ENCODE measurements at places on chromosomes 6 and 20.

DNA sequence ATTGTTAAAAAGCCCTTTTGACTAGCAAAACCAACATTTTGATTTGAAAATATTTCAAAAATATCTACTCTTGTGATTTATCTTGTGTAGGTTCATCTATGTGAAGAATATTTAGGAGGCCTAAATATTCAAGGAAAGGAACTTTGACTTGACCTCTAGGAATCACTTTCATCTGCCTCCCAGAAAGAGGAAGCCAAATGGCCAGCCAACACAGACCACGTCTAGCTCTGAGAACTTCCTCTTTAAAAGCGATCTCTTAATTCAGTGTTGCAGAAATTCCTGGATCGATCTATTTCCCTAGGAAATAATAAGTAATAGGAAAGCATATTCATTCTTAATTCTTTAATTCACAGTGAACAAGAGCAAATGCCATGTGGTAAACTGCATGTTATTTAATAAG is 9.6 kb upstream of the MOXD1 start:
- no peak for DNase-seq

GRCh38 chr20:17589161-17589834 is 19.4 kb downstream of the DSTN start:
- DNase-seq, result no peak

- no peak for DNase-seq
Measured at GRCh38 chr6:16374461-16375200, 136.2 kb downstream of the GMPR start.

GRCh38 chr6:87860902-87861301 is 158.9 kb upstream of the AKIRIN2 start:
- DNase-seq, result no peak

DNA sequence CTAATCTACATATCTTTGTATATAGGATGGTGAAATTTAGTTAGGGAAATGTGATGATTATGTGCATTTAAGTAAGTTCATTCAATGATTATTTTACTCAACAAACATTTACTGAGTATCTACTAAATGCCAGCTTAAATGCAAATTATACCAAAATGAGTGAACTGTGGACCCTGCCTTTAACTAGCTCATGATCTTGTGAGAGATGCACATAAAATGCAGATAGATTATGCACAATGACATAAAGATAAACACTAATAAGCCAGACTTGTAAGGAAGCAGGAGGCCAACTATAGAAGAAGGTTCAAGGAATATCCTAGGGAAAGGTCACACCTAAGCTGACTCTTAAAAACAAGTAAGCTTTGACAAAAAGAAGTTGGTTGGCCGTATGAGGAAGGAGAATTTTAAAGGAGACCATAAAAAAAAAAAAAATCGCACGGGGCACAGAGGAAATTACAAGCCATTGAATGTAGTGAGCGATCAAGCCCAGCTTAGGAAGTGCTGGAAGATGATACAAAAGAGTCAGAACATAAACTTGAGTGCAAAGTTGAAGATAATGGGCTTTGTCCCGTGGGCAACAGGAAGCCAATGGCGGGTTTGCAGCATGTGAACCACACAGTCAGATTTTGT is 107.9 kb downstream of the NRSN1 start:
- no peak for DNase-seq

- no peak for DNase-seq
Measured at GRCh38 chr20:1267161-1267560, 1.1 kb downstream of the SNPH start.

DNA sequence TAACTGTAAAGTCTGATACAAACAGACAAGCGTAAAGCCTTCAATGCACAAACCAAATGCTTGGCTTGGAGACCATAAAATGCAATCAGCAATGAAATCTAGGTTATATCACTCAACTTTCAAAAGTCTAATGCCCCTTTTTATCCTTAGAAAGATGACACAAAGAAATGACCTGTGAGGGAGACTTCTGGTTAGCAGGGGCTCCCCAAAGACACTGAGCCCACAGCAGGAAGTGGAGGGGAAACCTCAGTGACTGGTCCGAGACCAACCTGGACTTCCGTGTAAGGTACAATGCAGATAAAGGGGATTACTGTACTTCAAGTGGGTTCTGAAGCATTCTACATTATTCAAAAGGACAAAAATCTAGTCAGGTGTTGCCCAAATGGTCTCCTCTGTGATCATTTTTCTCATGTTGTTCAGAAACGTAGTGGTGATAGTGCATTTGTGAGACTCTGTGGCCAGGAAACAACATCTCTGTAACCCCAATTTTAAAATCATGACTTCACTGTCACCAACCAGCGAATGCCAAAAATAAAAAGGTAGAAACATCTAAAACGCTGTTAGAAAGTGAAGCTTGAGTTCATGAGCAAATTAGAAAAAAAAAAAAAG is 88.2 kb downstream of the HIVEP2 start:
- no peak for DNase-seq
